ENCODE measurements at places on chromosomes 6 and 20.

GRCh38 chr6:25407431-25407830, 128.3 kb downstream of the CARMIL1 start:
- no peak for DNase-seq

DNA sequence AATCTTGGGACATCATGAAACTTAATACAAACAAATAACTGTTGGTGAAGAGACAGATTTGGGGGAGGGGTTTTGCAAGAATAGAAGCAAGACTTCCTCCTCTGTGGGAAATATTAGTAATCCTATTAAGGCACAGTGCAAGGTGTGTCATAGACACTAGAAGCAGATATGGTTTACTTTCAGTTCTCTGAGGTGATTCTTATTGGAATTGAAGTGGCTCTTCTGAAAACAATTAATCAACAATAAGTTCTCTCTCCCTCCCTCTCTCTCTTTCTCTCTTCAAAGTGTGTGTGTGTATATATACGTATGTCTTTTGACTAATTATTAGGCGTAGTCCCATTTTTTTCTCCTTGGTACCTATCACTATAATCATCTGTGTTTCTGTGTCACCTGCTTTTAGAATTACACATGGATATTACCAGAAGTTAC, 99.8 kb downstream of the HIVEP2 start:
- DNase-seq = no peak

- no peak for DNase-seq
These were observed 67.1 kb downstream of the EDN1 start for GRCh38 chr6:12356983-12357972.

DNA sequence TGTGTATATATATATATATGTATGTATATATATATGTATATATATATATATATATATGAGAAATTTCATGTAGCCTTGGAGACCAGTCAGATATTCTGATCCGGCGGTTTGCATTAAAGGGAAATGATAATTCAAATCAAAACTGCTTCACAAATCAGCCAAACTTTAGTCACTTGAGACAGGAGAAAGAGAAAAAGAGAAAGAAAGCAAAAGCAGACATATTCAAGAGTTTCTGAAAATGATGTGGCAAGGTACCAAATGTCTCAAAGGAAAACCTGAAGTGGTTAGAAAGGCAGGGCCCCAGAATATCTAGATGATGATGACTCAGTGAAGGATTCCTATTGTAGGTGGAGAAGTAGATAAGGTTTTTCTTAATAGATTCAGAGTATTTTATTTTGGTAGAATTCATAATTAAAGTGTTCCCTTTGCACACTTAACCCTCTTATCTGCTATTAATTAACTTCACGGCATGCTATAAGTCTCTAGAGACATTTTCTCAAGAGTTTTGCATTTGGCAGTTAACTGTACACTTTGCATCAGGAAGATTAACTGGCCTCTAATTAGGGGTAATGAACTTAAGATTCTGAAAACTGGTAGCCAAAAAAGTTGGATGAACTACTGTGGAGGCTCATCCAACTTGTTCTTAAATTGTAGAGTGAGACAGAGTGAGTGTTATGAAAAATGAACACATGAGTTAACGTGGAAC, 50.1 kb upstream of the ASF1A start:
- no peak for DNase-seq

DNA sequence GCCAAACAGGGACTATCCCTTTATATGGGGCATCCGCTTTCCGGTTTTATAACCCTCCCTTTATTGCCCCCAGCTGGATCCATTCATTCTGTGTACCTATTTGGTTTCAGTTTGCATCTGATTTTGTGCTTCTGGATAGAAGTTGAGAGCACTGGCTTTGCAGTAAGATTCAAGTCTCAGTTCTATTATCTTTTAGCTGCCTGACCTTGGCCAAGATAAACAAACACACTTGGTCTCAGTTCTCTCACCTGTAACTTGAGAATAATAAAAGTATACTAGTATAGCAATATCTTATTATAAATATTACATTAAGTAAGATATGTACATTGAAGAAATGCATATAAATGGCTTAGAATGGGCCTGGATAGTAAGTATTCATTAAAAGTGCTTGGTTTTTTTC, 182.4 kb upstream of the TSHZ2 start:
- no peak for DNase-seq

- no peak for DNase-seq
These were observed 3.5 kb upstream of the MOXD1 start for GRCh38 chr6:132404736-132405135.

- DNase-seq = no peak
These were observed 68.5 kb downstream of the BANF2 start for GRCh38 chr20:17768271-17768670.

- DNase-seq = no peak
These were observed 70.9 kb downstream of the SYNE1 start for GRCh38 chr6:152566103-152566875.

- no peak for DNase-seq
These were observed 2.5 kb downstream of the MYLK4 start for GRCh38 chr6:2748183-2748582.

Data from nucleus accumbens (tissue), 56 donors.